Tibial artery (tissue), 4 donors: ENCODE measurements at places on chromosomes 11 and 22.

DNA sequence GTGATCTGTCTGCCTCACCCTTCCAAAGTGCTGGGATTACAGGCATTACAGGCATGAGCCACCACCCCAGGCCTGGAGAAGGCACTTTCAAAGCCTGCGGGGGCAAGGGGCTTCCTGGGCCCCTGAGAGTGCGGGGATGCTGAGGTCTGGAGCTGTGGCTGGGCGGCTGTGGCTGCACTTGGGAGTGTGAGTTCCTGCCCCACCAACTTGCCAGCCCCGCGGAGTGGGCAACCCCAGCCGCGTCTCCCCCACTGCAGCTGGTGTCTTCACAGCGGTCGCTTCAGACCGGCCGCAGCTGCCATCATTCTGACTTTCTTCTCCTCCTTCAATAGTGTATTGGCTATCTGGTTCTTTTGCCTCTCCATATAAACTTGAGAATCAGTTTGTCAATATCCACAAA is 10.7 kb upstream of the MAP6 start:
- DNase-seq, result no peak

DNA sequence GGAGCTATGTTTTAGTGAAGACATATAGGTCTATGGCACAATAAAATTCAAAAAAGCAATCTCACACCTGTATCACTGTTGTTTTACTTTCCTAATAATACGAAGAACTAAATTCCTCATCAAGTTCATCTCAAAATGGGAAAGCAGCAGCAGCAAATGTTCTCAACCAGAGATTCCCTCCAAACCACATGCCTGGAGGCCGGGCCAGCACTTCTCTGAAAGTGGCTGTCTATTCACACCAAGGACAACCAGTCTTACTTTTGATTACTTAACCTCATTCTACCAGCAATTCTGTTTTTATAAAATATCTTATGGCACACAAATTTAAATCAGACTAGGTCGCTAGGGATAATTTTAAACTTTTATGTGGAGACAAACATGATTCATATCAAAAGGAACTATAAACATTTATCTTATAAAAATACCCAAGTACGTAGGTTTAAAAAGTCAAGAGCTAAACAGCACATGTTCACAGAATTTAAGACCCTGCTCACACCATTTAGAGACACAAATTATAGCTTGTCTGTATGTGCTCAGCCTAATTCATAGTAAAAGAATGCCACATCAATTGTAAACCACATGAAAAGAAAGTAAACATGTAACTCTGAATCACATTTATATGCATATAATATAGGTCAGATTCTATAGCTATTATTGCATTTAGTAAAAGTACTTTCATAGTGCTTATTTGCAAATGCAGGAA is 46.1 kb downstream of the RRAS2 start:
- no peak for DNase-seq

- DNase-seq, result no peak
Observed at GRCh38 chr11:133082841-133083488, 449.3 kb downstream of the OPCML start.

DNA sequence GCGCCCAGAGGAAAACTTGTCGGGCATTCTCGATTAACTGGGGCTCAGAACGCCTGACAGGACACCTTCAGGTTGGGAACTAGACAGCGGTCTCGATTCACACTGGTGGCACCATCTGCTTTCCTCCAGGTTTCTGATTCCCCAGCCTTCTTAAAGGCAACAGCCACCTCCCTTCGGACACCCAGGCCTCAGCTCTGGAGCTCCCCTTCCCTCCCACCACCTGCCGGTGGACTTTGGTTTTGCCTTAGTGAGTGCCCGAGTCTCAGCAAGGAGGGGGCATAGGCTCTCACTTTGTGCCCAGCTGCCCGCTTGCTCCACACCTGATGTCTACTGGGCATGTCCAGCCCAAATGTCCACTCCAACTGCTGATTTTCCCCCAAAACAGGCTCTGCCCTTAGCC is 110.4 kb upstream of the PARVA start:
- DNase-seq, result no peak

GRCh38 chr11:1235306-1235900 is 12.5 kb downstream of the MUC5B start:
- peak; percentile 42 for DNase-seq

DNA sequence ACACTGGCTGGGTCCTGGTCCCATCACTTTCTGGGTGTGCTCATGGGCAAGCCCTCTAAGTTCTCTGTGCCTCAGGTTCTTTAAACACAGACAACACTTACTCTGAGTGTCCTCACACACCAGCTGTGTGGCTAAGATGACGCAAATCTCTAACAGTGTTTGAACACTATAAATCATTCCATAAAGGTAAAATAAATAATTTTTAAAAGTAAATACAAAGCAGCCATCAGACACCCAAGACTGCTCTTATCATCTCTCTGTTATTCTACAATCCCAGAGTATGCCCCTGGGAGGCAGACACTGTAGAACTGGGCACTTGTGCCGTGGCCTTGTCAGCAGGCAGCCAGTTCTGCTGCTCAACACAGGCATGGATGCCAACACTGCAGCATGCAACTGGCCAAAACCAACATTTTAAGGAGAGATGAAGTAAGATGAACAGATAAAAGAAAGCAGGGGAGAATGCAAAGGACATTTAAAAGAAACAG is 56.8 kb downstream of the RPL27A start:
- peak; percentile 66 for DNase-seq

- DNase-seq, result no peak
Observed at GRCh38 chr11:10291801-10292638, 2.0 kb downstream of the SBF2 start.

DNA sequence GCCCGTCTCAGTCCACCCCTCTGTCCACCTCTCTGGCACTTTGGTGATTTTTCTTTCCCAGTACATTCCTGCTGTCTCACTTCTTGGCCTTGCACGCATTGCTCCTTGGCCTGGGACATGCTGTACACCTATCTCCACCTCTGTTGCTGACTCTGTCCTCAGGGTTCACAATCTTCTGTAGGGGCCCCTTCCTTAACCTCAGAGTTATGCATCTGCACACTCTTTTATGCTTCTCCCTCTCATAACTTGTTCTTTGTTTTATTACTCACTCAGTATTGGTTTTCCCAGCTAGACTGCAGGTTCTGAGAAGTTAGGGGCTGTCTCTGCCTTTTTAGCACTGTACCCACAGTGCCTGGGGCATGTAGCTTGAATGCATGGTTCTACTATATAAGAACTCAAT is 139.1 kb upstream of the MTMR2 start:
- no peak for DNase-seq

- peak; percentile 17 for DNase-seq
Observed at GRCh38 chr22:44548981-44549380, 50.9 kb upstream of the RTL6 start.

GRCh38 chr11:76316726-76317125 is 64.2 kb downstream of the THAP12 start:
- DNase-seq, result no peak

GRCh38 chr11:108370990-108371389 is 96.3 kb downstream of the C11orf65 start:
- DNase-seq, result no peak

DNA sequence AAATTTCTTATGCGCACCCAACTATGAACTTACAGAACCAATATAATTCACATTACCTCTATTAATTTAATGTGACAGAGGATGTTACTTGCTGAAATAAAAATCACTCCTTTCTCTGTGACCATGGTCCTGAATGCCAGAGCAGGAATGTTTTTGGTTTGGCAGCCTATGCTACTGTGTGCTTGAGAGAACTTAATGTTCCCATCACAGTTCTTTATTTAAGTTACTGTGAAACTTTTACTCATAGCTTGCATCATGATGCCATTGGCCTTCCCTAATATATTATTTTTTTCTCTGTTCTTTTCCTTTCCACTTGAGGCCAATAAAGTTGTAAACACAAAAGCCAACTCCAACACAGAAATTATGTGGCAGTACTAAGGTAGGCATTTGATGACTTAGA is 142.2 kb downstream of the FAM76B start:
- DNase-seq, result peak; percentile 54

- DNase-seq, result no peak
Observed at GRCh38 chr11:69350040-69350439, 56.1 kb downstream of the MYEOV start.

GRCh38 chr22:29769723-29770321 is 2.7 kb downstream of the UQCR10 start:
- no peak for DNase-seq

GRCh38 chr11:1444823-1445422 is 41.7 kb downstream of the MOB2 start:
- DNase-seq, result no peak

DNA sequence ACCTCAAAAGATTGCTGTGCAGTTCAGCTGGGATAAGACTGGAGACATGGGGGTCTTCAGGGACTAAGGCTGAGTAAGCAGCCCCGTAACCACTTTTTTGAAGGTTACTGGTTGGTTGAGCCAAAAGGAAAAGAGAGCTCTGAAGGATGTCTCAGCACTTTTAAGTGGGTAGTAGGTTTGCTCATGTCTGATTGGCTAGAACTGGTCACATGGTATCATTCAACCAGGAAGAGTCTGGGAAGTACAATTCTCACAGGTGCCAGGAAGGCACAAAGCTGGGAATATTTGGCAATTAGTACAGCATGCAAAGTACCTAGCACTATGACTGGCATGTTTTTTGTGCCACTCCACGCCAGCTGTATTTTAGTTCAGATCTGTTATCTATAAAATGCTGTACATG is 58.1 kb downstream of the SNX19 start:
- no peak for DNase-seq

DNA sequence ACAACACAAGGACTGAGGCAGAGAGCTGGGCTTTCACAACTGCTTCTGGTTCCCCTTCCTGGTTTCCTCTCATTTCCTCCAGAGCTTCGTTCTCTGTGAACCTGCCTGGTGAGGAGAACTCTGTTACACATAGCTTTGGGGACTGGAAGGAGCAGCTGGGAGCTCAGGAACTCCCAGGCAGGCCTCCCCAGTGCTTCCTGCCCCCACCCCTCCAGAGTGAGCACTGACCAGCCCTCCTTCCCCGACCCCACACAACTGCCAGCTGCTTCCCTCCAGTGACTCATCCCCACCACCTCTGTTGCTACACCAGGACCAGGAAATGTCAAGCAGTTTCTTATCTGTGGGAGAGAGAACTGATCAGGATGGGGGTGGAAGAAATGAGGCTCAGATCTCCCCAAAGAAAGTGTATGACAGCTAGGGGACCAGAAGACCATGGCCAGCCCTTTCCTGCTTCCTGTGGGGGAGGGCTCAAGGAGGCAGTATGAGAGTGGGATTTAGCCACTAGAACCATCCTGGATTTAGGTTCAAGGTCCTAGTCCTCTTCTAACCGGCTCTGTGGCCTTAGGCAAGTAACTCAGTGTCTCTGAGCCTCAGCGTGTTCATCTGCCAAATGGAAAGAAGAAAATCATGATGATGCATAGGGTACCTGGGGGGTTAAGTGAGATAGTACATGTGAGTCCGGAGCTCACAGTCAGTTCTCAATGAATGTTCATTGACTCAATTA is 4.5 kb upstream of the TP53I11 start:
- DNase-seq, result peak; percentile 67

GRCh38 chr11:69263736-69264052 is 30.3 kb upstream of the MYEOV start:
- no peak for DNase-seq

GRCh38 chr11:30581675-30582074 is 4.5 kb downstream of the MPPED2 start:
- DNase-seq, result no peak

- DNase-seq, result peak; percentile 67
Observed at GRCh38 chr11:83007909-83008580, 63.7 kb downstream of the RAB30 start.

DNA sequence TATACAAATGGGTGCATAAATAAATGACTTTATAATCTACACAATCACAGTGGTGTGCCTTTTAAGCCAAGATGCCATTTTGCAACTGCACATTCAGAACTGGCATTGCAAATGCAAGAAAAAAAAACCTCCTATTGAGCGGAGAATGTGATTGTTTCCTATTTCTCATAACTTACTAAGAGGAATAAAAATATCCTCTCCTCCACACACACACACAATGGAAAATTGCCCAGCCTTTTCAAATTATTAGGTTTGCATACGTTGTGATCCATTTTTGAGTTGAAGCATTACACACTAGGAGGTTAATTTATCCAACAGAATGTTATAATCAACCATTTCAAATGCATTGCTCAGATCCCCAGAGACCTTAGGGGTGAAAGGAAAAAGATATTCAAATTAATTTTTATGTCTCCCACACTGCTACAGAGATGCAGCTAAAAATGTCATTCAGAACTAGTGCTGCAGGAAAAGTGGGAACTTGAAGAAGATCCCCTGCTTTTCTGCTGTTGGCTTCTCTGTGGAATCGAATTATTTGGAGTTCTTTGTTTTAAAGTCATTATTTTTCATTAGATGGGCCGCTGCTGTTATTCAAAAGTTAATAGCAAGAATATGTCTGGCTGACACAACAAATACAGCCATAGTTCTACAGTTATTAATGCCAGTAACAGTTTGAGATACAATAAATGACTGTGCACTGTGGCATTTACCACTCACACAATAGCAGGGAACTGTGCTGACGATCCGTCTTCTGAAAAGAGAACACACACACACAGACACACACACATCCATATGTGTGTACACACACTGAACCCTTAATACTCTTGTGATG is 299.9 kb upstream of the ANO5 start:
- no peak for DNase-seq

DNA sequence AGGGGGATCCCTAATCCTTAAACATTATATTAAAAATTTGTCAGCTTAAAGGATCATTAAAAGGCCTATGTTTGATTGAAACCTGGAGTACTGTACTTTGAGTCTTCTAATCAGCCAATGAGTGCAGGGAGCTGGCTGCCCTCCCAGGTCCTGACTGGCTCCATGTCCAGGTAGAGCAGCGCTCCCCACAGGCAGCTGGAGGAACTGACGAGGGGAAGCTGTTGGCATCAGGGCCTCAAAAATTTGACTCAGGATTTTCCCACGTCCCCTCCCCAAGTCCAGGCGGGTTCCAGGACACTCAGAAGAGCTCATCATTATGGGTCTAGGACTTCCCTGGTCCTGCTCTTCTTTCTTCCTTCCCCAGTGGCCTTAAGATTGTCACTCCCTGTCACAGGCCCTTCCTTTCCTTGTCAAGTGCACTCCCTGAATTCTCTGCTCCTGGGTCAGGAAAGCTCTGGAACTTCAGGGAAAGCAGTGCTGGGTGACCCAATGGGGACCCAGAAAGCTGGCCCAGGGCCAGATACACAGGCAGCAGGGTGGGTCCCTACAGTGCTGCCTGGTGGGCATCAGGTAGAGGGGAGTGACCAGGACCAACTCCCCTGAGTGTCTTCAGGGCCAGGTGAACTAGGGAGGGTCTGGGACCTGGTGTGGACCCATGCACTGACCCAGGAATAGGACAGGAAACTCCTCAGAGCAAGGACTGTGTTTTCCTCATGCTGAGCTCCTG is 65.5 kb downstream of the GGTLC2 start:
- DNase-seq, result no peak

DNA sequence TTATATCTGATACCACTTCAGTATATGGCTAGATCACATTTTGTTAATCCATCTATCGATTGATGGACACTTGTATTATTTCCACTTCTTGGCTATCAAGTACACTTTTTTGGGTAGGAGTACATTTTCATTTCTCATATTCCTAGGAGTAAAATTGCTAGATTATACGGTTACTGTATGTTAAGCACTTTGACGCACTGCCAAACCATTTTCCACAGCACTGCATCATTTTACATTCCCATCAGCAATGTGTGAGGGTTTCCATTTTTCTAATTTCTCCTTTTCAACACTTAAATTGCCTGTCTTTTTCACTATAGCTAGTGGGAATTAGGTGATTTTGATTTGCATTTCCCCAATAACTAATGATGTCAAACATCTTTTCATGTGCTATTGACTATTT is 179.3 kb upstream of the B3GAT1 start:
- DNase-seq, result no peak
